Left cardiac atrium (tissue), 4 donors: ENCODE measurements at places on chromosomes 1 and 21.
A peak's percentile ranks its signal among the peaks of the same experiment; 100 is the strongest.

GRCh38 chr1:11289064-11289463 is 16.1 kb downstream of the UBIAD1 start:
- no peak for DNase-seq

GRCh38 chr1:214467078-214467585 is 84.3 kb downstream of the PTPN14 start:
- DNase-seq: no peak

DNA sequence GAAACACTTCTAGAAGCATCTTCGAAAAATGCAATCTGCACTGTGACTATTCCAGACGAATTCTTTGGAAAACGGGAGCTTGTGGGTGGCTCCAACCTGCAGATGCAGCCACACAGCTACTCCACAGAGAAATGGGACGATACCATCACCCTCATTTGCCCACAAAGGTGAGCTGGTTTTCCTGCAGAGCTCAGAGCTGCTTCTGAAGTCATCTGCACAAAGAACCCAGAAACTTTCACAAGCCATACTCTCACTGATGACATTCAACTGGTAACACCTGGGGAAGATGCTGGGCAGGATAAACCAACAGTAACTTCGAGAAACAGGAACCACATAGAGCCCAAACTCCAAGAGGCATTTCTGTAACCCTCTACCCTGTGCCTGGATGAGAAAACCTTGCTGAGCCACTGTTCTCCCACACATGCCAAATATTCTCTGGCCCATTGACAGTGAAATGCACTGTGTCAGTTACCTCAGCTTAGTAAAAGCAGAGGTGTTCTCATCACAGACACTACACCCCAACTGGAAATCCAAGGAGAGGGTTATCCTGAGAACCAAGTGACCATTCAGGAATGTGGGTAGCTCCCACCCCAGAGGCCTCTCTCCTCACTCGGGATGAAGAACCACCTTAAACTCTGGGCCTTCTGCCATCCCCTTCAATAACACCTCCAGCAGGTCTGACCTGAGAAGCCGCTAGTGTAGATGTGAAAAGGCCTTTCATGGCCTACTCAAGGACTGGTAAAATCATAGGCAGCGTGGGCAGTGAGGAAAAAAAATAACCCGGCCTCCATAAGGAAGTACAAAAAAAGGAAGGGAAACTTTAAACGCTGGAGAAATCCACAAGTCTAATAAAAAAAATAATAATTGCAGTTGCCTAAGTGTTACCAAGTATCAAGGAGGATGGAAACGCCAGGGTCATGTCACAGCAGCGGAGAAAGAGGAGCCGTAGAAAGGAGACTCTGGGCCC is 56.7 kb downstream of the HSF2BP start:
- DNase-seq: no peak

DNA sequence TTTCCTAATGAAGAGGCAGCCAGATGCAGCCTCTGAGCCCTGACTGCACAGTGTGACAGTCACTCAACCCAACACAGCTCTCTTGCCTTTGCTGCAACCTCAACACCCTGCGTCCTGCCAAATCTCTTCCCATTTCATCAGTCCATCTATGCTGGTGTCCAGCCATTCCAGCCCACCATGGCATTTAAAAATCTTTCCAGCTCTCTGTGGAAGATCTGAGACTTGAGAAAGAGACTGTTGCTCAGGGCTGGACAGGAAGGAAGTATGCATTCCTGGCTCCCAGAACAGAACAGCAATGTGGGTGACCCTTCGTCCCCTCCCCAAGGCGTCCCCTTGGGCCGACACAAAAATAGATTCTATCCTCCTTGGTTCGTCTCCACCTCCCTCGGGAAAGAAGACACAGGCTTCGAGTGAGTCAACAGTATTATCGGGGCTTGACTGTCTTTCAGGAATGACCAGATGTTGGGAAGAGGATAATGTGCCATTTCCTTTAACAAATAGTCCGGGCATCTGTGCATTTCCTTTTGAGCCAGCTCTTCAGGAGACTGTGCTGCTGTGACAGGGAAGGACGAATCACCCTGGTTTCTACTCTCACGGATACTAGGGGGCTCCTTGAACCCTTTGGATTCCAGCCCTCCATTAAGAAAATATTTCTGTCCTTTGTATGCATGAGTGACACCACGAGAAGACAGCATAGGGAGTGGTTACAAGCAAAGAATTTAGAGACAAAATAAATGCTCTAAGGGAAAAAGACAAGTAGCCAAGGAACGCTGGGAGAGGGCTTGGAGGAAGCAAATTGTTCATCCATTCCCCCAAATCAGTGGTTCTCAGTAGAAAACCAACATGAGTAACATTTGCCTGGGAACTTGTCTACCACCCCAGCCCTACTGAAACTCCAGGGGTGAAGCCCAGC is 111.4 kb upstream of the CDC42BPA start:
- DNase-seq: no peak

GRCh38 chr1:216604771-216605170 is 118.5 kb downstream of the ESRRG start:
- DNase-seq: no peak

DNA sequence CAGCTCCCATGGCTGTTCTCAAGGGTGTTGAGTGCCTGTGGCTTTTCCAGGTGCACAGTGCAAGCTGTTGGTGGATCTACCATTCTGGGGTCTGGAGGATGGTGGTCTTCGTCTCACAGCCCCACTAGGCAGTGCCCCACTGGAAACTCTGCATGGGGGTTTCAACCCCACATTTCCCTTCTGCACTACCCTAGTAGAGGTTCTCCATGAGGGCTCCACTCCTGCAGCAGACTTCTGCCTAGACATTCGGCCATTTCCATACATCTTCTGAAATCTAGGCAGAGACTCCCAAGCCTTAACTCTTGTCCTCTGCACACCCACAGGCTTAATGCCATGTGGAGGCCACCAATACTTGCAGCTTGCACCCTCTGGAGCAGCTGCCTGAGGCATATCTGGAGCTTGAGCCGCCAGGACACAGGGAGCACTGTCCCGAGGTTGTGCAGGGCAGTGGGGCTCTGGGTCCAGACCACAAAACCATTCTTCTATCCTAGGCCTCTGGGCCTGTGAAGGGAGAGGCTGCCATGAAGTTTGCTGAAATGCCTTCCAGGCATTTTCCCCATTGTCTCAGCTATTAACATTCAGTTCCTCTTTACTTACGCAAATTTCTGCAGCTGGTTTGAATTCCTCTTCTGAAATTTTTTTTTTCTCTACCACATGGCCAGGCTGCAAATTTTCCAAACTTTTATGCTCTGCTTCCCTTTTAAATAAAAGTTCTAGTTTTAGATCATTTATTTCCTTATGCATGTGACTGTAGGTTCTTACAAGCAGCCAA is 8.8 kb upstream of the CAPN8 start:
- DNase-seq: no peak

DNA sequence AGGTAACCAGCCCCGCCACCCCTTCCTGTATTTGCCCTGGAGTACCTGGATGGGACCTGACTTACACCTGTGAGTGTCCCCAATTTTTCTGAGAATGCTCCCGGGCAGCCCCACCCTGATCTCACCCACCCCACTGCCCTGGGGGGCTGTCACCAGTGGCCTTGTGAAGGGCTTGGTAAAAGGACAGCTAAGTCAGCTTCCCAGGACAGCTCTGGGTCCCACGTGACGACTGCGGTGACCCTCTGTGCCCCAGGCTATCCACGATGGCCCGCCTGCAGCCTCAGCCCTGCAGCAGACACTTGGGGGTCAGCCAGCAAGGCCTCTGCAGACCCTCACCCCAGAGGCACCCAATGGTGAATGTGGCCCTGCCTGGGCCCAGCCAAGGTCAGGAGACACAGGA is 5.6 kb downstream of the SRM start:
- no peak for DNase-seq

- no peak for DNase-seq
Measured at GRCh38 chr1:206833106-206833680, 32.2 kb upstream of the IL20 start.

- DNase-seq: no peak
Measured at GRCh38 chr1:14922942-14923726, 230.4 kb upstream of the TMEM51 start.

DNA sequence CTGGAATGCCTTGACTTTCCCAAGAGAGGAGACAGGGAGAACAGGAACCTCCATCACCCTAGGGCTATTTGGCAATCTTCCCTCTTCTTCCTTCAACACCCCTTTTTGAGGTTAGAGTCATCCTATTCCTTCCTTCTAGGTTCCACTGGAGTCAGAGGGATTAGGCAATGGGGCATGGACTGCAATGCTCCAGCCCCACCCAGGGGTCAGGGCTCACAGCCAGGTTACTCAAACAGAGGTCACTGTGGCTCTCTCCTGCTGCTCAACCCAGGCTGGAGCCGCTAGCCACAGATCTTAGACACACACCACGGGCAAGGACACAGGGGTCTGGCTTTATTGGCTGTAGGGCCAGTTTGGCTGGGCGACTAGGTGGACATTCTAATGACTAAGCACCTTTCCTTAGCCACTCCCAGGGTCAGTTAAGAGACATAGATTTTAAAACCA is 145.5 kb upstream of the NRIP1 start:
- peak; percentile 69 for DNase-seq

DNA sequence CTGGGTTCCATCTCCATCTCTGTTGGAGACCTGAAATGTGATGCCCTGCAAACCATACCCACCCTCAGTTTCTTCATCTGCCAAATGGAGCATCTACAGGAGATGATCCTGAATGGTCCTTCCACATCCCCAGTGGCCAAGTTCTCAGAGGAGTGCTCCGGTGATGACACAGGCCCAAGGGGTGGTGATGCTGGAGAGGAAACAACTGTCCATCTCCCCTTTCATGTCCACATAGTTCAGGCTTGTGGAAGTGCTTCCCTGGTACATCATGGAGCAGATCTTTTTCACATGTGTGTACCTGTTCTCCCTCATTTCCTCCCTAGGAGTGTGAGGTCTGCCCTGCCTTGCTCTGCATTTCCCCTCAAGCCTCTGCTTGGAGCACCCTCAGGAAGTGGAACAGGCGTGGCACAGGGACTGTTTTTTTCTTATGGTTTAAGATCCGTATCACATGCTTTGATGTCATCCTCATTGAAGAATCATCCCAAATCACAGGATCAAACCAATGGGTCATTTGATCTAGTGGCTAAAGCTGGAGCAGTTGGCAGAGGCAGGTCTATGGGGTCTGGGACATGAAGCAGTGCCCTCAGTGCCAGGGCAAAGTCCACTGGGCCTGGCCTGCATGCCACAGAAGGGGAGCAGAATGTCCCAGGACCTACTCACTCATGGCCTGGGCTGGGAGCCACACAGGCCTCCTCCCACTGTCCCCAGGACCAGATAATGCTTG is 8.2 kb upstream of the TRIM63 start:
- no peak for DNase-seq

DNA sequence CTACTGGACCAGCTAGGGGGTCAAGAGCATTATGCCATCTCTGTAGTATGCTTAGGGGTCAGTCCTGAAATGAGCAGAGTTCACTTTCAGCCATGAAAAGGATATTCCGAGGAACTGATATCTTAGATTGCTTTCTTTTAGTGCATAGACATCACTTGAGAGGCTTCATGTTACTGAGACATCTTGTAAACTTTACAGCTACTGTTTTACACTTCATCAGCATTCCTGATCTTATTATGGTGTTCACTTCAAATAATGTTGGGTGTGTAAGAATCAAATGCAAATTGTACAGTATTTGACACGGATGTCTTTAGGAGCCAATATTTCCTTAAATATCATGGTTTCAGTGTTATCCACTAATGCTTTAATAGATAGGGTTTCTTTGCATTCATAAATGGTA is 22.4 kb upstream of the CLDN14 start:
- no peak for DNase-seq

DNA sequence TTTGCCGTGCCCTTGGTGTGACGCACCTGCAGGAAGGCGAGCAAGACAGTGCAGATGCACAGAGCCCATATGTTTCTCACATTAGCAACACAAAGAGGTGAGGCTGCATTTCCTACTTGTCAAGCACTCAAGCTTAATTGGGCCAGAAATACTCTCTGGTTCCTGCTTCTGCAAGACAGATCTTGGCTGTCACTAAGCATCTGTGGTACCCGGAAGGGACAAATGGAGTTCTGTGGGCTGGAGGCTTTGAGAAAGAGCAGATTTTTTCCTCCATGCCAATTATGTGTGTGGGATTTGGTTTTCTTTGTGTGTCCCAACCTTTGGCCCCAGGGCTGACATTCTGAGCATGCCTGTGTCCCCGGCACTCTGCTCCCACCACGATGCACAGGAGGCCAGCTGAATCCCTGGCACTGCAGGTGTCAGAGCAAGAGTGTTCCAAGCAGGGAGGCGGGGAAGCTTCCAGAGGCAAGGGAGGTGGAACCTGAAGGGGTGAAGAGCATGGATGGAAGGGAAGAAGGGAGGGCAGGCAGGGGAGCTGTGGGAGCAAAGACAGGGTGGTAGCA is 52.0 kb upstream of the STUM start:
- DNase-seq: no peak

DNA sequence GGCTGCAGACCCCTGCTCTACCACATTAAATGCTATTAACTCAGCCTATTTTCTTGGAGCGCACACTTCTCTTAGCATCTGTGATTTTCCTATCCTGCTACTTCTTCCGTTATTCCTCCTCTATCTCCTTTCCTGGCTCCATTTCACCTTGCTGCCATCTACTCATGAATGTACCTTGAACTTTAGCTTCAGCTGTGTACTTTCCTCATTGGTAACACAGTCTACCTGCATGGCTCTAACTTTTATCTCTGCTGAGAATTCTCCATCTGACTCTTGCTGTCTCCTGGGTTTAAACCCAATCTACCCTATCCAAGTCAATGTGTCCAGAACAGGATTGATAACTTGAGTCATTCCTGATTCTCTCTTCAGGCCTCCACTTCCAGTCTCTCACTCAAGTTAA is 67.6 kb upstream of the MCOLN3 start:
- no peak for DNase-seq

GRCh38 chr1:35369922-35370671 is 101.6 kb downstream of the ZMYM4 start:
- peak; percentile 82 for DNase-seq

GRCh38 chr1:30373471-30374399 is 349.6 kb downstream of the MATN1 start:
- no peak for DNase-seq

- no peak for DNase-seq
Measured at GRCh38 chr1:203580733-203581132, 45.9 kb upstream of the ATP2B4 start.

DNA sequence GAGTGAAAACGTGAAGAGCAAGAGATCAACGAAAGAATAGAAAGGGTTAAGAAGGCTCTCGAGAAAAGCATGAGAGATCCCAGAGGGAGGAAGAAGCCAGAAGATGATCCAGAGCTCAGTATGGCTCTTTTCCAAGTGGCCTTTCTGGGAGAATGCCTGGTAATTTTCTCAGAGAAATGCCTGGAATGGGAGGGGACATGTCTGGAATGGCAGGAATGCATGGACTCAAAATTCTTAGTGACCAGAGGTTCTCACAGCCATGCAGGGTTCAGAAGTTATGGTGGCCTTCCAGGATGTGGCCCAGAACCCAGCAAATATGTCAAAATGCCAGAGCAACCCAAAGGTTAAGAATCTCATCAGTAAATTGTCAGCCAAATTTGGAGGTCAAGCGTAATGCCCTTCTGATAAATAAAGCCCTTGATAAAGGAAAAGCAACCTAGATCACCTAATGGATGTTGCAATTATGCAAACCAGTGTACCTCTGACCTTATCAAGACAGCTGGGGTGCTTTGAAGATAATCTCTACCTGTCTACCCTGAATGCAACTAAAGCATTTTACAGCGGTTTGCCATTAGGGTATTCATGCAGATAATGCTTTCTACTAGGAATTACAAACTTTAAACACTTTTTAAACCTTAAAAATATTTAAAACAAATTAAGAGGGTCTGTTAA is 53.1 kb downstream of the NBPF6 start:
- DNase-seq: no peak

- DNase-seq: no peak
Measured at GRCh38 chr1:230627767-230628166, 14.5 kb upstream of the COG2 start.
